Foreskin keratinocyte (primary cell): ENCODE measurements at places on chromosomes 3 and 15. TPM values are rescaled to one million over a fixed set of nuclear protein-coding genes. Genes with fewer than 3 reads are reported as not detected.

The GXYLT2 gene
- total RNA-seq: 1.8 and 2.6 TPM in 2 replicates

The B2M gene
- total RNA-seq: 1,130 and 1,370 TPM in 2 replicates

The ROPN1 gene
- total RNA-seq: not detected in 2 replicates

The POPDC2 gene
- 0.34 and 0.39 TPM in 2 replicates for total RNA-seq
